Kasumi-1 (cell line): ENCODE measurements at places on chromosomes 7 and 10.

DNA sequence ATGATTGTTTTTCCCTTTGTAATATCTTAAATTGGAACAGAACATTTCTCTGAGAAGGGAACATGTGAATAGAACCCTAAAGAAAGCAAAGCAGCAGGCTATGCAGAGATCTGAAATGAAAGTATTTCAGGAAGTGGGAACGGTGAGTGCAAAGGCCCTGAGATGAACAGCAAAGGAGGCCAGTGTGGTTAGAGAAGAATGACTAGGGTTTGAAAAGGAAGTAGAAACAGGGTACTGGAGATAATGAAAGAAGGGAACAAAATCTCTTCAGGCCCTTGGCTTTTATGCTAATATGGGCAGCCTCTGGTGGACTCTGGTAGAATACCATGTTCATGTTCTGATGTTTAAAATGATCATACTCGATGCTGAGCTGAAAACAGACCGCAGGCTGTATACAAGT is 22.2 kb downstream of the ARHGAP21 start:
- peak; percentile 68 for DNase-seq

DNA sequence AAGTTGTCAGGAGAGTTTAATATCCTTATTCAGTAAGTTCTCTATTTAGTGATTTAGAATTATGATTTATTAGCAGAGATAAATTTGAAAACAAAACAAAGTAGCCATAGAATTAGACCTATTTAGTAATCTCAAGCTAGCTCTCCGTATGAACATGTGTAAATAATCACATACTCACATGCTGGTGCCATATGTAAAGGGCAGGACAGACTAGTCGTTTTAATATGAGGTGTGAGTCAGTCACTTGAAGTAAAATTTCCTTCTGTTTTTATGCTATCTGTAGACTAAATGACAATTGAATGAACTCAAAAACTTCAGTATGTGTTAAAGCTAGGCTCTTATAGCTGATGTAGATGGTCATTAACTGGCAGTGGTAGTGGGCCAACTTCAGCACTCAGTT is 67.1 kb downstream of the WAC start:
- DNase-seq, result no peak

- DNase-seq, result no peak
Observed at GRCh38 chr7:2516194-2516555, 3.4 kb upstream of the LFNG start.

DNA sequence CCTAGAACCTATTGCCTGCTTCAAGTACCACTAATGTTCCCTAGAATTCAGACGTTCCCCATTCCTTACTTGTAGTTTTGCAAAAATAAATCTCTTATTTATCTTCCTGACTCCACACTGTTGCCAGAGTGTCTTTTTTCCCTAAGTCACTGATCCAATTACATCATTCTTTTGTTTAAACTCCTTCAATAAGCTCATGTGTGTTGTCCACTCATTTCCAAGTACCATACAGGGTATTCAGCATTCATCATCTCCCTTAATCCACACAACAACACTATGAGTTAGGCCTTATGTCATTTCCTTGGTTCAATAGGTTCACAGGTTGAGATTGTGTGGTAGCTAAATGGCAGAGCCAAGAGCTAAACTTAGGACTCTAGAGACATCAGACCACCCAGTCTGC is 119.9 kb upstream of the RHOBTB1 start:
- DNase-seq, result no peak

DNA sequence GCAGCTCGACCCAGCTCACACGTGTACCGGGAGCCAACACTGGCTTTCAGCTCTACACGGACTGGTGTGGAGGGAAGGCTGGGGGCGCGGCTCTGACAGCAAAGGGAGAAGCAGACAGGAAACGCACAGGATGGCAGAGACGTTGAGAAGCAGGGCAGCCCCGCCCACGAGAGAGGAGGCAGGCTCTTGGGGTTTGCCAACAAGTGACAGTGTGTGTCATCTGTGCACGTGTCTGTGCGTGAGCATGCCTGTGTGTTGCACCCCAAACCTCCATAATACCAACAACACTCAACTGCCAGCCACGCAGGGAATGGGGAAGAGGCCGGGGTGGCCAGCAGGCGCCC is 64.4 kb upstream of the PDGFA start:
- DNase-seq, result peak; percentile 34

- no peak for DNase-seq
Observed at GRCh38 chr10:29968585-29968984, 90.8 kb downstream of the JCAD start.

DNA sequence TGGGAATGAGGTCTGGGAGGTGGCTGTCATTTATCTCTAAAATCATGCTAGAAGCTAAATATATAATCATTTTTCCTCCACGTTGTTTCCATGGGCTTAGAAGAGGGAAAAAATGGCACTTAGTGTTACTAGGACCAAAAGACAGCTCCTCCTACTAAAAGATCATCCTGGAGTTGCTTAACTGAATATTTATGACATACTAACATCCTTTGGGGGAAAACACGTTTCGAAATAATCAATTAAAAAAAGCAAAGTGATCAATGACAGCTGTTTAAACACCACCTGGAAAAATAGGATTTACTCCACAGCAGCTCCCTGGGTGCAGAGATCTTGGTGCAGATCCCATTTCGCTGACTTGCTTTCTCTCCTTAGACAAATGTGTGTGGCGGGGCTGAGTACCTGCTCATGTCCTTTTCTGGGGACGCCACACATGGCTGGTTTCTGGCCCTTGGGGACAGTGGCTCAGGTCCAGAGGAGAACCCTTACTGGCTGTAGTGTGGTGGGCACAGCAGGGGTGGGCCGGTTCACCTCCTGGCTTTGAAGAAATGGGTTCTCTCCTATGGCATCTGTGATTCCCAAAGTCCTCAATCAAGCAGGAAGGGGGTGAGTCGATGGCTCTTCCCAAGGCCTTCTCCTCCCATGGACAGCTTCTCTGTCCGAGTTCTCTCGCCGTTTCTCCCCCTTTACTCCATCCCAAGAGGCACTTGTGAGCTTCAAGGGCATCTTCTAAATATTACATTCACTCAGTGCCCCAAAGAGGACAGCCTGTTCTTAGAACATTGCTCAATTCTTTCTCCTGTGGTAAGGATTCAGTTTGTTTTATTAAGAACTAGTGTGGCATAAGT is 156.4 kb upstream of the KLF14 start:
- DNase-seq, result no peak

GRCh38 chr10:121774404-121774803 is 153.4 kb downstream of the ATE1 start:
- DNase-seq, result no peak

- no peak for DNase-seq
Observed at GRCh38 chr7:1104516-1105179, 16.7 kb downstream of the GPER1 start.

DNA sequence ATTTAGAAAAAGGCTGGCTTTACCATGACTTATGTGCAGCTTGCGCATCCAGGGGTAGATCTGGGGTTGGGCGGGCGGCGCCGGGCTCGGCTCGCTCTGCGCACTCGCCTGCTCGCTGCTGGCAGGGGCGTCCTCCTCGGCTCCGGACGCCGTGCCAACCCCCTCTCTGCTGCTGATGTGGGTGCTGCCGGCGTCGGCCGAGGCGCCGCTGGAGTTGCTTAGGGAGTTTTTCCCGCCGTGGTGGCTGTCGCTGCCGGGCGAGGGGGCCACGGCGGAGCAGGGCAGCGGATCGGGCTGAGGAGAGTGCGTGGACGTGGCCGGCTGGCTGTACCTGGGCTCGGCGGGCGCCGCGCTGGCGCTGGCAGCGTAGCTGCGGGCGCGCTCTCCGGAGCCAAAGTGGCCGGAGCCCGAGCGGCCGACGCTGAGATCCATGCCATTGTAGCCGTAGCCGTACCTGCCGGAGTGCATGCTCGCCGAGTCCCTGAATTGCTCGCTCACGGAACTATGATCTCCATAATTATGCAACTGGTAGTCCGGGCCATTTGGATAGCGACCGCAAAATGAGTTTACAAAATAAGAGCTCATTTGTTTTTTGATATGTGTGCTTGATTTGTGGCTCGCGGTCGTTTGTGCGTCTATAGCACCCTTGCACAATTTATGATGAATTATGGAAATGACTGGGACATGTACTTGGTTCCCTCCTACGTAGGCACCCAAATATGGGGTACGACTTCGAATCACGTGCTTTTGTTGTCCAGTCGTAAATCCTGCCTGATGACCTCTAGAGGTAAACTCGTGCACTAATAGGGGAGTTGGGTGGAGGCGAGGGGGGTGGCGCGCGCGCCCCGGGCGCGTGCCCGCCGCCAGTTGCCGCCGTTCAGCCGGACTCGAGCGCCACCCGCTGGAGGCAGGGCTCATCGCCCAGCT is at the start of gene HOXA5:
Gene HOXA5, minus strand, starts transcription at position 659 of the 927 bp plus-strand sequence. Its CDS starts 74 bp downstream, at position 585.
- peak; percentile 100 for DNase-seq

DNA sequence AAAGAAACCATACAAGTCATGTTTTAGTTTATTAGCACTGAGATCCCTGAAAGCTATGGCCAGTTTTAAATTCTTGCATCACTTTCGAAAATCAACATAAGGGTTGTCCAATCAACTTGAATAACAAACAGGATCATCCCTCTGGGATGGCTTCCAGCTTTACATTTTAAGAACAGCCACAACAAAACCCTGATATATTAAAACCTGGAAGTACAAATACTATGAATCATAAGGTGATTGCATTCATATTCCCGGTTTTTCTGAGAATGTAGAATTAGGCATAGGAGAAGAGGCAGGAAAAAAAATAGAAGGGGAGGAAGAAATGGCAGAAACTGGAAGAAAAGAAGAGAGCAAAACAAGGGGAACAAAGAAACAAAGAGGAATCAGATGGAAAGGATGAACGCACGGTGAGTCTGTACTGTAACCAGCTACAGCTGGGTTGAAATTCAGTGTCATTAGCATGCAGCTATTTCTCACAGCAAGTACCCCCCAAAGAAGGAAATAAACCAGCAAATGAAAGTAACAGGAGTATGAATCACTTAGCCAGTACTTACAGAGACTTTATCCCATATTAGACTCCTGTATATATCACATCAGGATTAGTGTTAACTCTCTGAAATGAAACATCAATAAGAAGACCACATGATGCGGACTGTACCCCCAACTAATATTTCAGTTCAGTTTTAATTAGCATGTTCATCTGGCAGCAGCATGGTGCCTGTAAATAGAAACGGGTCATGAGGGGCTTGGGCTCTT is 301.3 kb downstream of the RNLS start:
- peak; percentile 42 for DNase-seq

DNA sequence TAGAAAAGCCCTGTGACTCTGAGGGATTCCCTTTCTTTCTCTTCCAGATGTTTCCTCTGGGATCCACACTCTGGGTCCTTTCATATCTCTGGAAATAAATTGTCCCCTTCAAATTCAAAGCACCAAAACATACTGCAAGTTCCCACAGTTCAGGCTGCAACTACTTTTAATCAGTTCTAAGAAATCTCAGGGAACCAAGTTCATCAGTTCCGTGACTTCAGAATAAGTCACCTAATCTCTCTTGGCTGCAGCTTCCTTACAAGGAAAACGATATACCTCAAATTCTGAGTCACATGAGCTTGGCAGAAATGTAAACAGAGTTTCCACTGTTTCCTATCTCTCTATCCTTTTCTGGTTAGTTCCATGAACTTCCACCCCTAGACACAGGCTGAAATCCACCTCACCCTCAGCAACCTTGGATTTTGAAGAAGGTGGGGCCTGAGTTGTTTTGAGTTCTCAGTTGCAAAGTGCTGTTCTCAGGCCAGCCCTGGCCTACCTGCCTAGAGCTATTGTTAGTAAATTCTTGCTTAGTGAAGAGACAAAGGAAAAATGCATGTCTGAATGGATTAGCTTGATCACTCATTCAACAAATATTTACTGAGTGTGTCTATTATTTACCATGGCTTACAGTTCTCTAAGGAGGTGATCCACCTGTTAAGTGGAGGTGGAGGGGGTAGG is 59.3 kb upstream of the IL6 start:
- DNase-seq, result no peak

GRCh38 chr10:30182191-30183054 is 123.0 kb upstream of the JCAD start:
- no peak for DNase-seq

GRCh38 chr10:9437131-9437530 is 1382.6 kb downstream of the GATA3 start:
- DNase-seq, result no peak

- no peak for DNase-seq
Observed at GRCh38 chr7:111290982-111291381, 200.1 kb downstream of the LRRN3 start.

DNA sequence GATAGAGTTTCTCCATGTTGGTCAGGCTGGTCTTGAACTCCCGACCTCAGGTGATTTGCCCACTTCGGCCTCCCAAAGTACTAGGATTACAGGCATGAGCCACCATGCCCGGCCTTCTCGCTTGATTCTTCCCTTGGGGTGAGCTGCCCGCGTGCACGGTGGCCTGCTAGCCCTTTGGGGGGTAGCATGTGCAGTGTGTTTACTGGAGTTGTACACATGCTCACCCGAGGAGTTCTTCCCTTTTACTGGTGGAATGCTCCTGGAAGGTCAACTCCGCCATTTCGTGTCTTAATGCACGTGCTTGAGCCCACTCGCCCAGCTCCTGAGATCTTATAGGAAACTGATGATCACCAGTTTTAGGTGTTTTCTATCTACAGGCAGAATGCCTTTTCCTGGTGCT is 17.0 kb upstream of the ADAMTS14 start:
- DNase-seq, result no peak

DNA sequence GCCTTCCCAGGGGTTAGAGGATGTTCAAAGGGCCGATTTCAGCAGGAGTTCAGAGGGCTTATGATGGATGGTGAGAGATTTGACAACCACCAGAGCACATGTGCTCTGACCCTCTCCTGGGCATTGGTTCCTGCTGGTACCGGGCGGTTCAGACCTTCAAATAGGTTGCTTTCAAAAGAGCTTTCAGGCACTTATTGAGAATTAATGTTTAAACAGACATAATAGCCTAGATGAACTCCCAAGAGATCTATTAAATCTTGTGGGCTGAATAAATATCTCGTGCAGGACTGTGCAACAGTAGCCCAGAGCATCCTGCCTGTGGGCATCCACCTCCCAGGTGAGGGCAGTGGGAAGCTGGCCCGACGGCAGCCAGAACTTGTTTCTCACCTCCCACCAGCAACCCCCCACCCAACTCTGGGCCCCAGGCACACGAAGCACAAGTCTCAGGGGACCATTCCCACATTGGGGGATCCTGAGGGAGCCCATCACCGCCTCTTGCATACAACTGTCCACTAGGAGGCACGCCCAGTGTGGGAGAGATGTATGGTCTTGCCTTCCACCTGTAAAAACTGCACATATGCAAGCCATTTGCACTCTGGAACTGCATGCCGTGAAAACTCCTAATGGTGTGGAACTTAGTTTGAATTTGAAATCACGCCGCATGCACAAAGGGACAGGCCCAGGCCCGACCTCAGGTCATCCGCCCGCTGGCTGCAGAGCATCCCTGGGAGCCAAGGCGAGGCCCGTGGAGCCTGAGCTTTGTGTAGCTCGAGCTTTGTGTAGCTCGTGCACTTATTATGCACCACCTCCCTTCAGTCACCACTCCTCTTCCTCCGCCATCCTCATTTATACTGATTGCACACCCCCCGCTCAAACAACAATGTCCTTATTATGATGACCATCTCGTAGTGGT is 147.8 kb downstream of the ADCY1 start:
- no peak for DNase-seq

DNA sequence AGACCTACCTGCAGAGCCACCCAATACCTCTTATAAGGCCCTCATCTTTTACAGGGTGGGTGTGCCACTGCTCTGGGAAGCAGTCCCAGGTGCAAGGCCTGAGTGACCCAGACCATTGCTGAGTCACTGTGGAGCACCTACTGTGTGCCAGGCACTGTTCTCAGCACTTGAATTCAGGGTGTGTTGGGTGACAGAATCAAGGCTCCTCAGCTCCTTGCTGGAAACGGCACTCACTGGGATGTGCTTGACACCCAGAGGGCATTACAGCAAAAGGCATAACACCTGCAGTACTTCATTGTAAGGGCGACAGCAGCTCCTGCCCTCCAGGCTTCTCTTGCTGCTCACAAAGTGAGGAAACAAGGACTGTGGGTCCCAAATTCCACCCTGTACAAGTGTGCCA is 7.1 kb downstream of the CAMK2B start:
- DNase-seq, result no peak
